CD4-positive, alpha-beta memory T cell (primary cell): ENCODE measurements at places on chromosomes 6 and 20. TPM values are rescaled to one million over a fixed set of nuclear protein-coding genes. Genes with fewer than 3 reads are reported as not detected.

C2 gene
- polyA plus RNA-seq: not detected

BPIFA3 gene
- not detected for polyA plus RNA-seq

RIPPLY2 gene
- not detected for polyA plus RNA-seq

ARHGAP40 gene
- not detected for polyA plus RNA-seq

RWDD2A gene
- polyA plus RNA-seq: 2.0 TPM
